ENCODE measurements at places on chromosomes 1 and 21.

GRCh38 chr1:225466848-225467192 lies 39.0 kb upstream of the LBR start:
- no peak for DNase-seq

GRCh38 chr1:208025031-208025430 lies 114.1 kb upstream of the CD34 start:
- no peak for DNase-seq

GRCh38 chr1:218516526-218516925 lies 171.4 kb downstream of the TGFB2 start:
- DNase-seq = no peak

GRCh38 chr1:160080381-160081100 lies 797 bp upstream of the KCNJ9 start:
- no peak for DNase-seq

DNA sequence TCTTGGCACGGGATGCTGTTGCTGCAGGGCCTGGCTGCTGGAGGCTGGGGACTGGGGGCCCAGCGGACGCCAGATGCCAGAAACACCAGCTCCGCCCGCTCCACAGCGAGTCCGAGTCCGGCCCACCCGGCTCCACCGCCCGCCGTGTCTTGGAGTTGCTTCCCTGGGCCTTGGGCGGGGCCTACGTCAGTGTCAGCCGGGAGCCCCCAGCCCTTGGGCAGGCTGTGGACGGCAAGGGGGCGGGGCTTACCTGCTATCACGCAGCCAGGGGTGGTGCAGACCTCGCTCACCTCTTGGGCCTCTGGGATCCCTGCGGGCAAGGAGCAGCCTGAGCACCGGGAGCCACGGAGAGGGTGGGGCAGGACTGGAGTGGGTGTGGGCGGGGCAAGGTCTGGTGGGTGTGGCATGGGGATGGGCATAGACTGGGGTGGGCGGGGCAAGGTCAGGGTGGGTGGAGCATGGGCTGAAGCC lies 21.8 kb downstream of the MMEL1 start:
- no peak for DNase-seq

DNA sequence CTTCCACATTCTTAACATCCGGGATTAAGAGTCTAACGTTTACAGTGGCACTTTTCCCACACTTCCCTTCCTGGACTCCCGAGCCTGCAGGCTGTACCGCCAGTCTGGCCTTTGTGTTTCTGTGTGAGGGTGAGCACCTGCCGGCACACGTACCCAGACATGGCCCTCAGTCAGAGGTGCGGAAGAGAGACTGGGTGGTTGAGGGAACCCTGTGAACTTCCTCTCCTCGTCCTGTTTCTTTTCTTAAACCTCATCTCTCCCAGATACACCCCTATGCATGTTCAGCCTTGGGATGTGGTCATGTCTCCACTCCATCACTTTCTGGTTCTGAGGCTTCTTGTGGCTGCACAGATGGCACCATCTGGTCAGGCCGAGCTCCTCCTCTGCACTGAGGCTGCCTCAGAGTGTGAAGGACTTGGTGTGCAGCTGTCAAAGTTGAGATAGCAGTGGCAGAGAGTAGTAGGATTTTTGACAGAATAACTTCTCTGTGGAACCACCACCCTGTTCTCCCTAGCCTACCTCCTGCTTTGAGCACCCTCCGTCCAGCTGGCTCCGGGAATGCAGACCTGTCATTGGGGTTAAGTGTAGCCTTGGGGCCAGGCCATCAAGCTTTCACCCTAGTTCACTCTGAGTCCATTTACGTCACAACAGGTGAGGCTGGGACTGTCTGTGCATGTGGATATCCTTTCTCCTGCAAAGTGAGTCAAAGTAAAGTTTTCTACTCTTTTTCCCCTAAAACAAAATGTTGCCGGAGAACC lies 31.4 kb downstream of the VASH2 start:
- no peak for DNase-seq

GRCh38 chr1:89261926-89262515 lies 10.6 kb downstream of the GBP5 start:
- DNase-seq = no peak

DNA sequence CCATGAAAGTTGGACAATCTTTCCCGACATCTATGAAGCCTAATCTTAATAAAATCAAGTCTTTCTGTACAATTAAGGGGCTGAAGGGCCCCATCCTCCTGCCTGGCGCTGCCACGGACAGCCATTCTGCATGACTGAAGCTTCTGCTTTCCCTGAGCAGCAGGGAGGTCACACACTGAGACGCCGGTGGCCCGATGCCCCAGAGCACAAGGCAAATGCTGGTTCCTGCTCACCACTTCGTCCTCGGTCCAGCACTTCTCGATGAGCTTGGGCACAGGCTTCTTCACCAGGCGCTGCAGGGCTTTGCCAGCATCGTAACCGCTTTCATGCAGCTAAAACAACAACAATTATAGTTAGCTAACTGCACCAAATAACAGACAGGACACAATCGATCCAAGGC lies 147.8 kb downstream of the SLC45A1 start:
- DNase-seq = no peak

GRCh38 chr1:186577216-186577615 lies 103.0 kb downstream of the PTGS2 start:
- no peak for DNase-seq

GRCh38 chr21:17699524-17700189 lies 87.0 kb upstream of the BTG3 start:
- DNase-seq = no peak

DNA sequence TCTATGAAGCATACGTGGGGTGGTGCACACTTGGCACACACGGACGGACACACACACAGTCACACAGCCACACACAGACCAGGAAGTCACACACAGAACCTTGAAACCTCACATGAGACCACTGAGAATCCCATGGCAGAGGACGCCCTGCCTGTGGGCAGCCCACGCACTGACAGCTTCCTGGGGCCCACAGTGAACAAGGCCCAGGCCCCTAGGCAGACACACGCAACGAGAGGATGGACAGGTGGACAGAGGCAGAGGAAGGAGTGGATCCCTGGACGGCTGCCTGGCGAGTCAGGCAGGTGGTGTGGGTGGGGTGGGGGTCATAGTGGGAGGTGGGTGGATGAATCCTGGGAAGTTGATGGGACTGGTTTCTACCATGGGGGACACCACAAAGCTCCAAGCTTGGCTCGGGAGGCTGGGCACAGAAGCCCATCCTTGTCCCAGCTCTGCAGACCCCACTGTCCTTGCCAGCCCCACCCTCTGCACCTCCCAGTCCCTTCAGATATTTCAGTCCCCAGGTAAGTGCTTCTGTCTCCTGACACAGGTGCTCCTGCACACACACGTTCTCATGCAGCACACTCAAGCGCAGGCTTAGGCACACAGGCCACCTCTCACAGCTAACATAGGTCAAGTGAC lies 49.1 kb downstream of the WNT9A start:
- no peak for DNase-seq

- DNase-seq = no peak
These were observed 36.9 kb upstream of the BACH1 start for GRCh38 chr21:29261555-29262540.

- no peak for DNase-seq
These were observed 1.2 kb downstream of the MAPKAPK2 start for GRCh38 chr1:206685769-206686477.

DNA sequence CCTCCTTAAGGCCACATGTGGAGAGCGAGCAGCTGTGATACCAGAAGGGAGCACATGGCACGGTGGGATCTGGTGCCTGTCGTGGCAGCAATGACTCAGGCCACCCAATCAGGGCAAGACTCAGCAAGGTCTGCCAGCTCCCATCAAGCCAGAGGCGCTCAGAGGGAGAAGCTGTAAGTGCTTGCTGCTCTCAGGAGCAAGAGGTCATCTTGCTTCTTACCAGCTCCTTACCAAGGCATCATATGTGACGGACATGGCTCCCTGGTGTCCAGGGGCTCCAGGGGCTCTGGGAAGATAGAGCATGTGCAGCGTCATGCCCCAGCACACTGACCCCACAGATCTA lies 72.9 kb downstream of the ITPKB start:
- DNase-seq = no peak

DNA sequence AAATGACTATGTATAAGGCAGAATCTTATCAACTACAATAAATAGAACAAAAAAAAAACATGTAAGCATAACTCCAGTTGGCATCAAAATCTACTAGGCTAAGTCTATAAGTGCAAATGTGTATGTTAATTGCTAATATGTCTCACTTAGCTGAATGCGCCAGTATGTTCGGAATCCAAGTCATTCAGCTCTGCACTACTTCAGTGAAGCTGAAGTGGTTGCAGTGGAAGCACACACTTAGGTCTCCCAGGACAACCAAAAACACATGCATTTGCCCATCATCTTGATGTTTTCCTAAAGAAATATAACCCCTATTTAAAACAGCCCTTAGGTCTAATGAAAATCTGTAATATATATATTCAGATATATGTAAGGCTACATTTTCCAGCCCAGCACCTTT lies 41.0 kb upstream of the RGS2 start:
- DNase-seq = no peak

GRCh38 chr1:183804916-183805841 lies at the start of gene RGL1:
RGL1 (plus strand) TSS chr1:183805120; CDS start chr1:183805298, 178 bp downstream.
- DNase-seq = peak; percentile 2

- no peak for DNase-seq
These were observed 26.2 kb downstream of the SLC66A1 start for GRCh38 chr1:19338323-19338762.

DNA sequence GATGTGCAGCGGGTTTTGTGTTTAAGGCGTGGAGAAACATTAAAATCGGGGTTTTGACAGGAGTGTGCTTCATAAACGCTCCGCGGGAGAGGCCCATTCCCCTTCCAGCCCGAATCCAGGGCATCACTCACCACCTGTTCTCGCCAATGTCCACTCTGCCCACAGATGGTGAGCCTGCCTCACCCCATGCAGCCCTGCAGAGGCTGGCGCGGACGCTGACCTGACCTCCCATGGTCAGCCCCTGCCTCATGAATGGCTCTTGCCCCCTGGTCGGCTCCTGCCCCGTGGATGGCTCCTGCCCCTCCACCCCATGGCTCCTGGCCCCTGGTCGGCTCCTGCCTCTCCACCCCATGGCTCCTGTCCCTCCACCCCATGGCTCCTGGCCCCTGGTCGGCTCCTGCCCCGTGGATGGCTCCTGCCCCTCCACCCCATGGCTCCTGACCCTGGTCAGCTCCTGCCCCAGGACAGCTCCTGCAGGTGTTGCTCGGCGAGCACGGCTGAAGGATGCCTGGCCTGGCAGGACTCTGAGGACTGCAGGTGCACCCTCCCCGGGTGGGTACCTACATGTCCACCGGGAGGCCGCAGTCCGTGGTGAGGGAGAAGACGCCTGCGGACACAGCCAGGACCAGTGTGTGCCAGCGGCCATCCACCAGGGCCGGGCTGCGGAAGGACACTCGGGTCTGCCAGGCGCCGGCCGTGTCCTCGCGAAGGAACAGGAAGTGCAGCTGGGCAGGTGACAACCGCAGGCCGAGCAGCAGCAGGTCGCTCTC lies 6.7 kb downstream of the KRTAP10-1 start:
- DNase-seq = no peak

DNA sequence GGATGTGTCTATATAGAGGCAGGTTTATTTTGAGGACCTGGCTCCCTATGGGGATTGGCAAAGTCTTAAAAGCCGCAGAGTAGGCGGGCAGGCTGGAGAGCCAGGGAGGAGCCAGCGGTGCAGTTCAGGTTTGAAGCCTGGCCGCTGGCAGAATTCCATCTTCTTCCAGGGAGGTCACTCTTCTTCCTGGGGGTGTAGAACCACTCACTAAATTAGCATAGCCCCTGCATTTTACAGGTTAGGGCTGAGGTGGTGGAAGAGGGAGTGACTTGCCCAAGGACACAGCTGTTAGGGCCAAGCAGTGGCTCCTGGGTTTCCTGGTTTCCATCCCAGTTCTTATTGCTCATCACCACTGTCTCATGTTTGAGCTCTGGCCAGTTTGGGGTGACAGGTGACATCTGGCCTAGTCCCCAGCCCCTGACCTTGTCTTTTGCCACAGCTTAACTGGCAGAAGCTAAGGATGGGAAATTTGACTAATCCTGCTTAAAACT lies 1.4 kb downstream of the PINK1 start:
- no peak for DNase-seq

GRCh38 chr1:17639703-17640340 lies 100.3 kb downstream of the ARHGEF10L start:
- DNase-seq = no peak

DNA sequence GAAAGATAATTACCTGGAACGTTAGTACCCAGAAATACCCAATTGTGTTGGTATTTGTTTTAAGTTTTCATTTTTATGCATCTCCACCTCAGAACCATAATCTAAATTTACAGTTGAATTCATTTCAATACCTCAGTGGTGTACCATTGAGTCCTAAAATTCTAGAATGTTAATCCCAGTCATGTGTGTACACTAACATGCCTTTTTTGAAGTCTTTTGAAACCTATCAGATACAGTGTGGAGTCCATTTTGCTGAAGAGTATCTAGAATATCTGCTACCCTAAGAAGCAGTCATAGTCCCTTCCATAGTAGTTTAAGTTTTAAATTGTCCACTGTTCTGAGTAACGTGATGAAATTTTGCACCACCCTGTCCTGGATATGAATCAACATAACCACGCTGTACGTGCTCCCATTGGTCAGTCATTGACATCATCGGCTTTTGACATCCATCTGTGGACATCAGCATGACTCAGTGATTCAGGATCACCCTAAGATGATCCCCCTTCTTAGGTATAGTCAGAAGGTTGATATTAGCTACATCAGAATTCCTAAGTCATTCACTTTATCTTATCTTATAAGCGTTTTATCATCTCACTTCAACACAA lies 7.5 kb upstream of the ASH1L start:
- DNase-seq = no peak

- no peak for DNase-seq
These were observed 87.5 kb downstream of the COP1 start for GRCh38 chr1:176119549-176119948.

- DNase-seq = no peak
These were observed 7.5 kb upstream of the PSEN2 start for GRCh38 chr1:226862890-226863289.

DNA sequence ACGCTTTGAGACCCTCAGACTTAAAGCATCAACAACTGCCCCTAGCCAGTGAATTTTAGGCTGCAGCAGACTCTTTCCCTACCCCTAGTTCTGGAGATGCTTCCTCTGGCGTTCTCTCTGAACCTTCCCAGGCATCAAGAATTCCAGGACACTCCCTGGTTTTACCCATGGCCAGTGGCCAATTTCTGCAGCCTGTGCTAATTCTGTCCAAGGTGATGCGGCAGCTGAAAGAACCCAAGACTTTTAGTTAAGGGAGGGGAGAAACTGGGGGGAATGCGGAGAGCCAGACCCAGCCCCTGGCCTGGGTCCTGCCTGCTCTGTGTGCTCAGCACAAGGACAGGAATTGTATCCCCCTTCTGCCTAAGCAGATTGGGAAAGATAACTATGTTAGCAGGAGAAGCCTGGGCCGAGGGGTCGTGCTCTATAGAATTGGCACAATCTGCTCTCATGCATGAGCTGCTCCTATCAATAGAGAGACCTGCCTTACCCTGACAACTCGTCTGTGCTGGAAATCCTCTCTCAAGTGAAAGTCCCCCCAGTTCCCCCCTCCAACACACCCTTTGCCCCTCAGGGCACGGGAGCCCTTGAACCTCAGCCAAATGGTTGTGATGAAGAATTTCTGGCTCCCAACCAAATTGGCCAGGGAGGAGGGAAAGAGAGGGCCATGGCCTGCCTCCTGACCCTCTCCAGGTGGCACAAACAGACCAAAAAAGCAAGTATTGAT lies 5.4 kb upstream of the GJA8 start:
- no peak for DNase-seq

- DNase-seq = no peak
These were observed 2.1 kb upstream of the PRRX1 start for GRCh38 chr1:170661646-170662411.

GRCh38 chr1:247472035-247472434 lies 14.1 kb upstream of the OR2B11 start:
- no peak for DNase-seq

GRCh38 chr1:109985247-109986053 lies 885 bp downstream of the AHCYL1 start:
- DNase-seq = no peak

GRCh38 chr1:98904684-98905083 lies 100.0 kb downstream of the PLPPR5 start:
- DNase-seq = no peak
